ENCODE measurements at places on chromosomes 4 and X. TPM values are rescaled to one million over a fixed set of nuclear protein-coding genes. Genes with fewer than 3 reads are reported as not detected.

- no peak for DNase-seq
These were observed 2.9 kb downstream of the MSANTD1 start for GRCh38 chr4:3251691-3252479.

MAGEB10 gene
- not detected for total RNA-seq

- DNase-seq, result no peak
These were observed 6.8 kb downstream of the MEPE start for GRCh38 chr4:87839592-87839946.

FANCB gene
- total RNA-seq, result 1.8 TPM

- no peak for DNase-seq
These were observed 196.2 kb downstream of the RBM46 start for GRCh38 chr4:154977228-154977627.

KCNE5 gene
- total RNA-seq, result 0.13 TPM

DNA sequence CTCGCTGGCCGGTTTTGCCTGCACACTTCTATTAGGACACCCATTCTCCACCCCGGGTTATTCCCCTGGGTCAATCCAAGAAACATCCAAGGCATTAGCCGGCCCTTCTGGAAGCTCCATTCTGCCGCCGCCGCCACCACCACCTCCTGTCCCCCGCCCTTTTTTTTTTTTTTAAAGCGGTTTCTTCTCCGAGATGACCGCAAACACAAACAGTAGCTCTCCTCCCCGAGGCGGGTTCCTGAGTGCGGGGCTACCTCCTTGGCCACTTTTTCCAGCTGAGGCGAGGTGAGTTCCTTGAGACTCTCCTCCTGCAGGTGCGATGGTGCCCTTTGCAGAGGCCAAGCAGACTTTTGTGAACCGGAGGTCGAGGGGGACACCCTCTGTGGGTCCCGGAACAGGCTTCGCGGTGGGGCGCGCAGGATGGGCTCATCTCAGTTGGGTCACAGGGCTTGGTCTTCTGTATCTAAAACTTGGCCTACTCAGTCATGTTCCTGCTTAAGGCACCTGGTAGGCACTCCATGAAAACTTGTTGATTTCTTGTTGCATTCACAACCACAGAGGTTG is 930 bp downstream of the NWD2 start:
- DNase-seq, result no peak

Measured in dermis microvascular lymphatic vessel endothelial cell (primary cell).